ENCODE measurements at places on chromosomes 2 and 18. TPM values are rescaled to one million over a fixed set of nuclear protein-coding genes. Genes with fewer than 3 reads are reported as not detected.

CPLX4 gene
- not detected for polyA plus RNA-seq

ADNP2 gene
- polyA plus RNA-seq: 9.2 TPM

ACVR1C gene
- 1.9 TPM for polyA plus RNA-seq

C2orf72 gene
- not detected for polyA plus RNA-seq

NTSR2 gene
- polyA plus RNA-seq: not detected

ATP6V1B1 gene
- not detected for polyA plus RNA-seq

EMILIN1 gene
- polyA plus RNA-seq: 0.90 TPM

DYNAP gene
- polyA plus RNA-seq: not detected

PLCD4 gene
- polyA plus RNA-seq: 0.13 TPM

CACNB4 gene
- polyA plus RNA-seq: not detected

ASB18 gene
- not detected for polyA plus RNA-seq

SP140L gene
- polyA plus RNA-seq: 43.1 TPM

STPG4 gene
- polyA plus RNA-seq: not detected

LIMS3 gene
- 0.76 TPM for polyA plus RNA-seq

CRACDL gene
- polyA plus RNA-seq: 0.49 TPM

EVX2 gene
- polyA plus RNA-seq: not detected

NT5DC4 gene
- not detected for polyA plus RNA-seq

DUSP19 gene
- polyA plus RNA-seq: 0.79 TPM

MEIS1 gene
- polyA plus RNA-seq: not detected

NCL gene
- 590 TPM for polyA plus RNA-seq

TGOLN2 gene
- 55.6 TPM for polyA plus RNA-seq

SPATA3 gene
- polyA plus RNA-seq: not detected

NOSTRIN gene
- polyA plus RNA-seq: not detected

CARF gene
- polyA plus RNA-seq: 4.1 TPM
